NCI-H2107 (cell line): ENCODE measurements at places on chromosomes 13 and 19.

- DNase-seq = no peak
Measured at GRCh38 chr19:245457-245856, 45.7 kb downstream of the PLPP2 start.

GRCh38 chr19:29537181-29537580, 11.4 kb downstream of the VSTM2B start:
- DNase-seq = no peak

DNA sequence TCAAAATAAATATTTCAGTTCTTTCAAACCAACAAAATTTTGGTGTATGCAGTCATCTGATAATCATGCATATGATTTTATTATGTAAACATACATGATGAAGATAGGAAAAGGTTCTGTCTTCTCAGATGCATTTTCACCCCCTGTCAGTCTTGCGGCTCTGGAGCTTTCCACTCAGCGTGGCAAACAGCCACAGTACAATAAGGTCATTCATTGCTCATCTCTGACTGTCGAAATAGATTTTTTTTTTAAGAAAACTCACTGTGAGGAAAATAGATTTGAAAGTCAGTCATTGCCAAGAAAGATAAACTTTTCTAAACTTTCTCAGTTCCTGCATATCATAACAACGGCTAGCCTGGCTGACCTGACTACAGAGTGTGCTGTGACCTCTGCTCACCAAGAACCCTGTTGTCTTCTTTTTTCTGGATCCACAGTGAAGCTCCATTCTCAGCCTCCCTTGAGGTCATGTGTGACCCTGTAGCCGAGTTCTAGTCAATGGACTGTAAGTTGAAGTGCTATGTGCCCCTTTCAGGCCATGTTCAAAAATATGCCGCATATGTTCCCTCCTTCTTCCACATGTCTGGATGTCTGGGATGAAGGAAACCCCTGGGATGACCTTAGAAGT, 519.6 kb downstream of the KLF5 start:
- DNase-seq = no peak

GRCh38 chr13:101307181-101307701, 109.1 kb downstream of the NALCN start:
- DNase-seq = no peak

- DNase-seq = no peak
Measured at GRCh38 chr13:108980237-108980636, 350.8 kb downstream of the MYO16 start.

DNA sequence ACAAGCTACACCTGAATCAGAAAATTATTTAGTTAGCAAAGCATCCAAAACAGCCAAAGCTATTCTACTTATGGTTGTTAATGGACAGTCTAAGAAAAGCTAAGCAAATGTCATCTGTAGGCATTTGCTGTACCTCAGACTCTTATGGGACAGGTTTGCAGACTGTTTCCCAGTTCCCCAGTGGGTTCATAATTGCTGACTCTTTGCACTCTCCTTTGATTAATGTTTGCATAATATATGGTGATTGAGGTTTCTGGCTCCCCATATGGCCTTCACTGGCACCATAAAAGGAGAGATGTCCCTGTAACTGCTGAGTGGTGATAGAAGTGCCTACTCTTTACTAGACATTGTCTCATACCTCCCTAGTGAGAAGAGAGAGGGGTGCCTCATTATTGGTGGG, 142.1 kb downstream of the GPC6 start:
- DNase-seq = no peak

- no peak for DNase-seq
Measured at GRCh38 chr13:100913143-100913542, 238.5 kb upstream of the TMTC4 start.

DNA sequence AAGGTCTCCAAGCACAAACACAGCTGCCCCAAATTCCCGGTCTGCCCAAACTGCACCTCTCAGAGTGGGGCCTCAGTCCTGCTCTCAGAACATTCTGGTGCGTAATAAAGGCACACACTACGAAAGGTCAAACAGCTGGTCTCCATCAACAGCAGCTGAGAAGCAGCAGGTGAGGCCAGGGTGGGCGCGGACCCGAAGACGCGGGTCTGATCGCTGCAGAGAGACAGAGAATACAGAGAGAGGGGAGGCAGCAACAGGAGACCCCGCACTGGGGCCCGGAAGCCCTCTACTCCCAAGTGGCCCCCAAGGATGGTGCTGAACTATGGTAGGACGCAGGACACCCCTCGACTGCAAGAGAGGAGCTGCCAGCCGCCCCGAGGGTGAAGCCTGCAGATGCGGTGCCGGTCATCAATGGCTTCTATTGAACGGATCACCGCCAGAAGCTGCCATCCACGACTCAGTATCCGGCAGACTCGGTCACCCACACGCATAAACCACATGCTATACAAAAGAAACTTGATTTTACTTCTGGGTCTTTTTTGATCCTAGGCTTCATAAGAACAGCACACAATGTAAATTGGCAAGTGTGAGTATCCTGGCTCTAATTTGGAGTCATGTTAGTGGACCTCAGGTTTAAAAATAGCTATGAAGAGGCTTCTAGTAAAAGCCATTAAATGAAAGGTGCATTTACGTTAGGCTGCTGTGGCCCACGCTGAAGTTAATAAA, 33.4 kb downstream of the STK24 start:
- DNase-seq = no peak

GRCh38 chr19:53010494-53010893, 3.2 kb upstream of the ERVV-1 start:
- DNase-seq = no peak

DNA sequence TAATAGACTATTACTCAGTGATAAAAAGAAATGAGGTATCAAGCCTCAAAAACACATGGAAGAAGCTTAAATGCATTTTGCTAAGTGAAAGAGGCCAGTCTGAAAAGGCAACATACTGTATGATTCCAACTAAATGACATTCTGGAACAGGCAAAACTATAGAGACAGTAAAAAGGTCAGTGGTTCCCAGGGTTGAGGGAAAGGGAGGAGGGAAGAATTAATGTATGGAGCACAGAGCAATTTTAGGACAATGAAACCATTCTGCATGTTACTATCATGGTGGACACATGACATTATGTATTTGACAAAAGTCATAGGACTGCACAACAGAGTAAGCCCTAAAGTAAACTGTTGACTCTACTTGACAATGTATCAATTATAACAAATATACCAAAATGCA, 5.7 kb upstream of the SERPINE3 start:
- DNase-seq = no peak
